ENCODE measurements at places on chromosomes 7 and 10.

- DNase-seq, result no peak
Observed at GRCh38 chr10:42888504-42889095, 106.0 kb downstream of the BMS1 start.

GRCh38 chr10:23326544-23327307 is 17.9 kb downstream of the C10orf67 start:
- DNase-seq, result peak; percentile 7

- no peak for DNase-seq
Observed at GRCh38 chr7:4265066-4265465, 417.0 kb upstream of the FOXK1 start.

- no peak for DNase-seq
Observed at GRCh38 chr7:41501006-41501405, 201.9 kb downstream of the INHBA start.

- DNase-seq, result no peak
Observed at GRCh38 chr7:2716906-2717292, 28.9 kb downstream of the AMZ1 start.

Measured in skeletal muscle cell (primary cell).